ENCODE measurements at places on chromosomes 5 and 9.

- DNase-seq, result no peak
Measured at GRCh38 chr9:130289711-130290241, 24.2 kb downstream of the HMCN2 start.

DNA sequence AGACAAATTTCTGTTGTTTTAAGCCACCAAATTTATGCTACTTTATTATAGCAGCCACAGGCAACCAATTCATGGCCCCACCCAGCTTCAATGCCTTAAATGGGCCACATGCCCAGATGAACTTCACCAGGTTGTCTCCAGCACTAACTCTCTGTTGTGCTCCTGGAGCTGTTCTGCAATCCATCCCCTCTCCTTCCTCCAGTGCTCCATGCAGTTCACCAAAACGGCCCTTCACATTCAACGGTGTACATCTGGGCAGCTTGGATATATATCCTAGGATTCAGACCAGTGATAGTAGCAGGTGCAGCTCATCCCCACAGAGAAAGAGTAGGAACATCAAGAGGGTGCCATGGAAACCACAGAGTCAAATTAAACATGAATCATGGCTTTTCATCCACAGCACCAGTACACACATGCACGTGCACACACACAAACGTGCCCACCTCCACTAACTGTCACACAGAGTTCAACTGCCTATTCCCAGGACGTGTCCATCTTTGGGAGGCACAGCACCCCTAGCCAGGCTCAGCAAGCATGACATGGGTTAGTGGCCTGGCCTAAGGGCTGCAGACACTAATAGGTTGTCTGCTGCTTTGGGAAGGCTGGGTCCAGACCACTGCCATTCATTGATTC lies 134.5 kb downstream of the MED10 start:
- no peak for DNase-seq

- DNase-seq, result no peak
Measured at GRCh38 chr9:132647355-132647754, 22.4 kb downstream of the DDX31 start.

GRCh38 chr9:124694414-124695279 lies 76.5 kb downstream of the NR6A1 start:
- no peak for DNase-seq

GRCh38 chr5:62521319-62521718 lies 57.3 kb upstream of the LRRC70 start:
- no peak for DNase-seq
